ENCODE measurements at places on chromosomes 3 and 15.

DNA sequence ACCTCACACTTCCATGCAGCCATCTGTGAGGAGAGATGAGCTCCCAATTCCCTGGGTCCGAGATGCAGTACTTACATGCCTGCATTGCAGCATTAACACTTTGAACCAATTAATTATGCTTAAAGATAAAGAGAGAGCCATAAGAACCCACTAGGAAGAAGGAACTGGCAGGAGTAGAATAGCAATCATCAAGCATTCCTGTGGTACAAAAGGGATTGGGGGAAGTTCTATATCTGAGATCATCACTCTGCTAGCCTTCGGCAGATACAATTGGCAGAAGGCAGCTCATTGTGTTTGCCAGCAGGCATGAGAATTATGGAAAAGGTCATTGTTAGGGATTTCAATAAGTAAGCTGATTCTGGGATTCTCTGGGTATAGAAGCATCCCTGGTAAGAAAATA is 891.4 kb downstream of the NTRK3 start:
- no peak for DNase-seq

- no peak for DNase-seq
Measured at GRCh38 chr3:43248185-43248583, 38.2 kb upstream of the SNRK start.

- DNase-seq, result no peak
Measured at GRCh38 chr15:47778263-47778770, 61.0 kb downstream of the SEMA6D start.

DNA sequence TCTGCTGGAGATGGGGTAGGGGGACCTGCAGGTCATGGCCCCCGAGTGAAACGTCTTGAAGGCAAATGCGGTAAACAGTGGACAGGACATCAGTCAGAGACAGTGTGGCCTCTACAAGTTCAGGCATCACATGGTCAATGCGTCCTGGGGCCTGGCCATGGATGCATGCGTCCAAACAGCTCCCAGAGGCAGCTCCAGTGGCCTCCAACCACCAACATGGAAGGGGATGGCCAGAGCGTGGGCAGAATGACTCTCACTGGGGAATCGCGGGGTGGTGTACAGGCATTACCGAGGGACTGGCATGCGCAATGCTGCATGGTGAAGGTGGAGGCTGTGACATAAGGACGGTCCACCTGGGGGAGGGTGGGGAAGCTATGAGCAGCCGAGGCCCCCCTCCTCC is 35.6 kb upstream of the IQSEC1 start:
- DNase-seq, result no peak

GRCh38 chr15:64928626-64929220 is 17.0 kb downstream of the ANKDD1A start:
- DNase-seq, result no peak

GRCh38 chr3:165070682-165071081 is 7.6 kb downstream of the SI start:
- DNase-seq, result no peak

GRCh38 chr15:50046159-50046558 is 72.9 kb downstream of the ATP8B4 start:
- DNase-seq, result no peak

DNA sequence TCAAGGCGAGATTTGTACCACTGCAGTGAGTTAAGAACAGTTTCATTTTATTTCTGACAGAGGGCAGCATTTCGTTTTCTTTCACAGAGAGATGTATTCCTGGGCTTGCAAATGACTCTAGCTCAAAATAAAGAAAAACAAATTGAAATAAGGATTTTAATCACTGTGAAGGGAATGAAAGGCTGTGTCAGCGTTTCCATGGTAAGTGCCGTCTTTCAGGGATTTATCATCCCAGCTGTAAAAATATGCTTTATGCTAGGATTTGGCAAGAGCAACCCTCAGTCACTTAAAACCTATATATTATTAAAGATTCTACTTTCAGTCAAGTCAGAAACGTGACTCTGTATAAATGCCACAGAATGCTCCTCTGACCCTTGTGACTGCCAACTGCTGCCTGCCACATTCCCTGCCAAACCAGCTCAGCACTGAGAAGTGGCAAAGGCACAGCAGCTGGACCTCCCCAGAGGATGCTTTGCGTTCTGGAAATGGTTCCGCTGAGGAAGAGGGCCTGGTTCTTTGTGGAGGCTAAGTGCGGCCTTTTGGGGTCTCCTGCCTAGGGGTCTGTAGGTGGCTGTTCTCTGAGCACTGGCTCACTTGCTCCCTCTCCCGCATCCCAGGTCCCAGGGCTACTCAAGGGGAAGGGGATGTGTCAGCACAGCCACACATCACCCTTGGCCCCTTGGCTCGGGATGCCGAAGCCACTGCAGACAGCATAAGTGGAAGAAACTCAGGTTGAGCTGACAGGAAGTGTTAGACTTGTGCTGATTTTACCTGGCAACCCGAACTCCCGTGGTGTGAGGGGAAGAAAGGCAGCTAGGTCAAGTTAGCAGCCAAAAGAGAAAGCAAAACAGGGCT is 56.6 kb upstream of the POMGNT2 start:
- no peak for DNase-seq

DNA sequence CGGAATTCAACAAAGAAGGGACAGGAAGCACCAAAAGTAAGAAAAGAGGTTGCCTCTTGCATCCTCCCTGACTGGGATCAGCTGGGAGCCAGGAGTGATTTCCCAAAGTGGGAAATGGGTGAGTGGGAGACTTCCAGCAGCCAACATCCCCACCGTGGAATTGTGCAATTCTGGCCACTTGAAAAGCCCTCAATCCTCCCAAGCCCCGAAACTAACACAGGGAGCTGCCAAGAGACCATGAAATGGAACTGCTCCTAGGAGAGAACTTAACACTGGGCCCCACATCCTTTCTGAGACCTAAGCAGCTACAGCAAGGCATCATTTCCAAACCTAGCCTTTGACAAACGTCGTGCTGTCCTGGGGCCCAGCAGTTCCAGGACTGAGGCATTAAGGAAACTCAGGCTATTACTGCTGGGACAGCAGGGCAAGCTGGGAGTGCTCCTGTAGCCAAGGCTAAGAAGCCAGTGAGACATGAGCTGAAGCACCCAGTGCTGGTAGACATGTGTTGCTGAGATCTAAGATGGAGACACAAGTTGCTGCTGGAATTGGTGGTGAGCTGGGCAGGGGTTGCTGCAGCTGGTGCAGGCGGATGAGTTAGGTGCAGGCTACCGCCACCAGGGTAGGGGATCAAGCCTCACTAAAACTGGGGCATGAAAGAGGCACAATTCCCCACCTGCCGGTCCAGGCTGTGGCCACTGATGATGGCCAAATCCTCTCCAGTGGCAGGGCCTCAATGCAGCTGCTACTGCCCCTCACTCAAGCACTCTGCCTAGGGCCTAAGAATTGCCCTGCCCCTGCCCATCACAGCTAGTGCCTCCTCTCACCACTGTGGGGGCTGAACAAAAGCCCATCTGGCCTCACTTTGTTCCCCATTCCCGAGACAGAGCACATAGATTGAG is 43.9 kb downstream of the ALDH1A2 start:
- DNase-seq, result no peak

All from HuH-7.5 (cell line).